Hematopoietic multipotent progenitor cell treated with erythropoietin and hydrocortisone succinate and interleukin-3 and kit ligand, for 8 days (in vitro differentiated cells): ENCODE measurements at places on chromosomes 5 and 9.

- no peak for DNase-seq
Observed at GRCh38 chr5:141735823-141736222, 53.8 kb upstream of the ARAP3 start.

GRCh38 chr5:55140908-55141665, 18.9 kb upstream of the GPX8 start:
- DNase-seq, result no peak

- DNase-seq, result no peak
Observed at GRCh38 chr5:54637654-54638053, 120.1 kb downstream of the SNX18 start.

DNA sequence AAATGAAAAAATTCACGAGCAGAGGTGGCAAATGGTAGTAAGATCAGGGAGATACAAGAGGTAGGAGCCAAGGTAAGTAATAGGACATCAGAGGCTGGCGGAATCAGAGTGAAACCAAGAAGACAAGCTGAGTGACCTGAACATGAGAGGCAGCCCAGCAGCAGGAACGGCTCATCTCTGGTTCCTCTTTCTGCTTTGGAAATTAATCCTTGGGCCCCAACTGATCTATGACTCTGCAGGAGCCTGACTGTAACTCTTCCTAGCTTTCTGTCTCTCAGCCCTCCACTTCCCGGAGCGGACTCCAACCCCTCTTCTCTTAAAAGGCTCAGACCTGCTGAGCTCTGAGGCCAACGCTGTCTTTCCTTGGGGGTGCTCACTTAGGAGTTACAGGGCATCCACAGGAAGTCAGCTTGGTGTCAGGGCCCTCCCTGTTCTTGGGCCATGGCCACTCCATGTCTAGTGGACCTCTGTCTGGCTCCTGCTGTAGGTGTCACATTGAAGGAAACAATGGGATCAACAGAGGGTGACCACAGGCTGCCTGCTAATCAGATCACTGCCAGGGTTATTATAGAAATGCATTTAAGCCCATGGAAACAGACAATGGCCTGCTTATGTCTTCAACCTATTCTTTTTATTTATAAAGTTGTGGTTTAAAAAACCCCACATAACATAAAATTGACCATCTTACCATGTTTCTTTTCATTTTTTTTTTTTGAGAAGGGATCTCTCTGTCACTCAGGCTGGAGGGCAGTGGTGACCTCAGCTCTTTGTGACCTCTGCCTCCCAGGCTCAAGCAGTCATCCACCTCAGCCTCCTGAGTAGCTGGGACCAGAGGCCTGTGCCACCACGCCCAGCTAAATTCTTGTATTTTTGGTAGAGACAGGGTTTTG, 22.5 kb upstream of the SHB start:
- no peak for DNase-seq

- peak; percentile 2 for DNase-seq
Observed at GRCh38 chr9:20980832-20981455, 50.5 kb downstream of the HACD4 start.

DNA sequence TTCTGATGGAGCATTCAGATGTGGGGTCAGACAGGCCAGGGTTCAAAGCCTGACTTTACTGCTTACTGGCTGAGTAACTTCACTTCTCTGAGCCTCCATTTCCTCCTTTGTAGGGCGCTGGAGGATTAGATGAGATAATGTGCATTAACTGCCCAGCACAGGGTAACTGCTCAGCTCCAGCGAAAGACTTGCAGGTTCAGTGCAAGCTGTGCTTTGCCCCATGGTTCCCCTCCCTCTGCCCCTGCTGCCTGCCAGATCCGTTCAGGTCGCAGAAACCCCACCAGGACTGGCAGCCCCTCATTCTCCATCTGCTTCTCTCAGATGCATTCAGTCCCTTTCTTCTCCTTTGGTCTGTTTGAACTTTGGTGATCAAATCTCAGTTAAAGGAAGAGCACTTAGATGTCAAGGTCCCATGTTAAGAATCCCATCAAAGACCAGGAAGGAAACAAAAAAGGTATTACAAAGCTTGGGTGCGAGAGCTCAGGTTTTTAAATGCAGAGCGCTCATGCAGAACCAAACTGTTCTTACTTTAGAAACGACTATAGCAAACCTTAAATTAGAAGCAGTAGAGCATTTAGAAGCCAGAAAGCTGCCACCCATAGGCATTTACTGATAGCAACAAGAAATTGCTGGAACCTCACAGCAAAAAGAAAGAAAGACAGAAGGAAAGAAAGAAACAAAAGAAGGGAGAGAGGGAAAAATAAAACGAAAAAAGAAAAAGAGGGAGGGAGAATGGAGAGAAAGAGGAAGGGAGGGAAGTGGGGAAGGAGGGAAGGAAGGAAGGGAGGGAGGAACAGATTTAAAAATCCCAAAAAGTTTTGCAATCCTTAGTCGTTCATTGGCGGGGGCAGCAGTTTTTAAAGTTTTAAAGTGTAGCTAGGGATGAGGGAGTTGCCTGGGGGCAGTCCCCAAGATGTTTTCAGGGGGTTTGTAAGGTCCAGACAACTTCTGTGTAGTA, 23.5 kb downstream of the AFAP1L1 start:
- no peak for DNase-seq

DNA sequence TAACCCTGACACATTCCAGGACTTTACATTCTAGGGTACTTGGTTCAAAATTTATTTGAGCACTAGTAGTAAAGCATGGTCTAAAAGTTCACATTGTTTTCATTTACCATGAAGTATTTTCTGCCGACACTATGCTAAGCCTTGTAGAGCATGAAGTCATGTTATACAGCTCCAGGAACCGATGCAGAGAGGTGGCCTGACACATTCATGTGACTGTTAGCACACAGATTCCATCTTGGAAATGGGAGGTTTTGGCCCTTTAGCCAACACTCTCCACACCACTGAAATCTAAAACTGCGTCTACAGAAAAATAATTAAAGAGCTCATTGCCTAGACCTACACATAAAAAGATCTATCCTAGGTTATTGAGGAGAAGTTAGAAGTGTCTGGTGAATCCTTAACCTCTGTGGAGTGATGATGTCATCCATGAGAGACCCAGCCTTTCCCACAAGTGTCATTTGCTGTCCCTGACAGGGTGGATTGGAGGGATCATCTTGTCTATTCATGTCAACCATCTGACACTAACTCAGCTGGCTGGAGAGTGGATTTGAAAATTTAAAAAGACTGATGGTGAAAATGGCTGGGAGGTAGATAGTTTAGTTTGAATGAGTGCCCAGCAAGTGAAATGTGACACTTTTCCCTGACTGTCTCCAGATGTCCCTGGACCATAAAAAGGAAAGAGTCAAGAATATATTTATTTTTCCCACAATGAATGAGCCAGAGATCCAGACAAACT, 1.3 kb downstream of the RANBP3L start:
- no peak for DNase-seq

DNA sequence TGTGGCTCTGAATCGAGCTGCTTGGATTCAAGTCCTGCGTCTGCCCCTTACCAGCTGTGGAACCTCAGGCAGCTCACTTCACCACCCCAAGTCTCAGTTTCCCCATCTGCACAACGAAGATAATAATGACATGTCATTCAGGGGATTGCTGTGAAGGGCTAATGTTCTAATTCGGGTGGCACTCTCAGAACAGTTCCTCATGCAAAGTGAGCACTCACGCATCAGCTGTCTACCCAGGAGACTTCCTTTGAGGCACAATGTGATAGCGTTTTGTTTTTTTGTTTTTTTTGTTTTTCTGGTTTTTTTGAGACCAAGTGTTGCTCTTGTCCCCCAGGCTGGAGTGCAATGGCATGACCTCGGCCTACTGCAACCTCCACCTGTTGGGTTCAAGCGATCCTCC, 56.4 kb downstream of the NTNG2 start:
- DNase-seq, result no peak

- no peak for DNase-seq
Observed at GRCh38 chr5:119131530-119132304, 60.8 kb downstream of the DMXL1 start.

- no peak for DNase-seq
Observed at GRCh38 chr5:150612405-150612804, 28.1 kb upstream of the SYNPO start.

DNA sequence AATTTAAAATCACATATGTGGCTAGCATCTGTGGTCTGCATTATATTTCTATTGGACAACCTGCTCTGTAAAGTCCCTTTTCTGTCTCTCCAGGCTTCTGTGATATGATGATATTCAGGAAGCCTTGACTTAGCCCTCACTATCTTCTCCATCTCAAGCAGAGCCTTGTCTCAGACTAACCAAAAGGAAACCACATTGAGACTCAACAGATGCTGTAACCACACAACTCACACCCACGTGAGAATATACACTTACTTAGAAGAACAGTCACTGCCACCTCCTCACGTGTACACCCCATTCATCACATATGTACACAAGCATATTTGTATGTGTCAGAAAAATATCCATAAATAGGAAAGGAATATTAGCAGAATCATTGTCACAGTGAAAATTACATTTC, 33.6 kb downstream of the HTR4 start:
- peak; percentile 48 for DNase-seq
